ENCODE measurements at places on chromosomes 5 and 9.

- no peak for DNase-seq
Measured at GRCh38 chr9:33101104-33101951, 24.9 kb upstream of the SMU1 start.

GRCh38 chr5:95615164-95615467, 4.8 kb upstream of the GPR150 start:
- DNase-seq = no peak

GRCh38 chr9:95776176-95776575, 99.3 kb upstream of the ERCC6L2 start:
- no peak for DNase-seq

- no peak for DNase-seq
Measured at GRCh38 chr5:62093976-62094375, 212.0 kb upstream of the KIF2A start.

DNA sequence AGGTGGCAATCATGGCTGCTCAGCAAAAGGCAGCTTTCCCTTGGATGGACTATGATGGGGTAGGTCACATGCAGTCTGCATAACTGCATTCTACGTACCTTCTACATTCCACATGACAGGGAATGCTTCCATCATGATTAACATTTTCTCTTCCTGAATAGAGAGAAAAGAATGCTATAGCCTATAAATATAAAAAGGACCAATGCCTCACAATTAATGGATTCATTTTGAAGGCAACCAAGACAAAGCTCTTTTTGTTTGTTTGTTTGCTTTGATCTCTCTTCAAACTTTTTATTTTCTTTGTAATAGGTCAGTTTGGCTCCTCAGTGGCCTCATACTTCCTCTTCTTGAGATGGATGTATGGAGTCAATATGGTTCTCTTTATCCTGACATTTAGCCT, 201.3 kb downstream of the ALDH1A1 start:
- no peak for DNase-seq

DNA sequence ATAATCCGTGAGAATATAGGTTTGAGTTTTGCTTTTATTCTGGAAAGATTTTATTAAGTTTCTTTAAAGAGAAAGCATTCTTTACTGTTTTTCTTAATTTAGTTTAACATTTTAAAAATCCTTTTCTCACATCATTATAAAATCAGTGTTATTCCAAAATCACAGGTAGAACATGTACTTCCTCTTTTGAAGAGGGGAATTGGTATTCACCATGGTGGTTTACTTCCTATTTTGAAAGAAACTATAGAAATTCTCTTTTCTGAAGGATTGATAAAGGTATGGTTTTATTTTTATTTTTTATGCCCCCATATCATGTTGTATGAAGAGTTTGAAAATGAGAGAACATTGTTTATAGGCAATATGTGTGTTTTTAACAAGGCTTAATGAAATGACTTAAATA, 43.0 kb downstream of the MTREX start:
- no peak for DNase-seq

GRCh38 chr5:166566725-166567124, 1724.7 kb upstream of the WWC1 start:
- no peak for DNase-seq

- no peak for DNase-seq
Measured at GRCh38 chr9:129550199-129550839, 70.6 kb downstream of the C9orf50 start.

DNA sequence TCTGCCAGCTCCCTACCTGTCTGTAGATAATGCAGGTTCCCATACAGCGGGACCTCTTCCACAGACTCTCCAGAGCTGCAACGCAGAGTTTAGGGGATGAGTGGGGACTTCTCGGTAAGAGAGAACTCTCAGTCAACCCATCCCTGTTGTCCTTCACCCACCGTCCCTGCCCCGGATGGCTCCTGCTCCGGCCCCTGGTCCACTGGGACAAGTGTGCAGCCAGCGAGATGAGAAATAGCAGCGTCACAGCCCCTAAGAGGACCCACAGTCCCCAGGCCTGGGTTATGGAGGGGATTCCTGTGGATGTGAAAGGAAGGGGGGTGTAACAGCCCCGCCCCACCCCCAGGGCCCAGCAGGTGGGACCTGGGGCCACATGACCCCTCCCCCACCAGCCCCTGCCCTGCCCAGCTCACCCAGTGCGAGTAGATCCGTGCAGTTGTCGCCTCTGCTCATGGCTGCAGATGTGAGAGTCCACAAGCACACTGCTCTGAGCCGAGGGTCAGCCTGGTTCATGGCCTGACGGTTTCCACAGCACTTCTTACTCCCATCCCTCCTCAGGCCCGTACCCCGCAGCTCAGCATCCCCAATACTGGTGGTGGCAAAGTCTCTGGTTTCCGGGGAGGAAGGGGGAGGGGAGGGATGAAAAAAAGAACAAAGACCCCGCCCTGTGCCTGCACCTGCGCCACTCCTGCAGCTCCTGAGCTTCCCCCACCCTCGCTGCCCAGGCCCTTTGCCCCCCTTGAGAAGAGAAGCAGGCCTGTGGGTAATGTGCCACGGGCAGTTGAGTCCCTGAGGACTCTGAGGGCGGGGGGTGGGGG, at the start of gene SIT1:
Gene SIT1 (minus strand): TSS at position 591 of the 818 bp plus-strand sequence. CDS start 78 bp downstream, at position 513.
- no peak for DNase-seq

DNA sequence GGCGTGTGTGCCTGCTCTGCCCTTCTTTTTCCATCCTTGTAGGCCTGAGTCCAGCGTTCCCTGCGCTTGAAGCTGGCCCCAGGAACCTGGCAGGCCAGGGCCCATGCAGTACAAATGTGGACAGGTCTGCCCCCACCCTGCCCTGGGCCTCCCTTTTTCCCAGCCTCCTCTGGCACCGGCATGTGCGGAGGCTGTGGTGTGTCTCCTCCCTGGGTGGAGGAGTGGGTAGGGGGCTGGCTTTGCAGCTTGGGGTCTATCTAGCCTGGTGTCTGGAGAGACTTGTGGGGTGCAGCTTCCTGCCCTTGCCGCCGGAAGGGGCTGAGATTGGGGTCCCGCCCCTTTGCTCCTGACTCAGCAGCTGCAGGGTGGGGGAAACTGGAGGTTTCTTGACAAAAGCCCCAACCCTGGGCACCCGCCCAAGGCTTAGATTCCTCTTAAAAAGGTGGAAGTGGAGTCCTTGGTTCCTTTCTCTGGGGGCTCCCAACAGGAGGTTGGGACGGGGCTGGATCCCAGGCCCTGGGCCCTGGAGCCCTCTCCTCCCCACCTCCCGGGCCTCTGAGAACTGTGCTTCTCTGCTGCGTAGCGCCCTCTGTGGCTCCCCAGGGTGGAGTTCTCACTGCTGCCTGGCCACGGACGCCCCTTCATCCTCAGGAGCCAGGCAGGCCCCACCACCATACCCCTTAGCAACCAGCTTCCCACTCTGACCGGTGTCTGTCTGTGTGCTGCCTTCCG, 18.0 kb downstream of the RXRA start:
- no peak for DNase-seq

DNA sequence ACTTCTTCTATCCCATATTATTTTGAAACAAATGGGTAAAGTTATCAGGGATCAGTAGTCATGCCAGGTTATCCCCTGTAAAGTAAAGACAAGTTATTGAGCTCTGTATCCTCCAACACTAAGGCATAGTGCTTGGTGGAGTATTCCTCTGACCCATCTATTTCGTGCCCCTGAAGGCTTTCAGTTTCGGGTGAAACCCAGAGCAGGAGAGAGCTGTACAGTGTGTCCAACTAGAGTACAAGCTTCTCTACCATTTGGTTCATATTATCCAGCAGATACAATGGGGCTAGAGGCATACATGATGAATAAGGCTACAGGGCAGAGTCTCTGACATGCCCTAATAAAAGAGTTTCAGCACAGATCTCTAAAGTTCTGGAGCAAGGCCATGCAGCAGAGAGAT, 3.2 kb upstream of the SLC22A4 start:
- DNase-seq = no peak

DNA sequence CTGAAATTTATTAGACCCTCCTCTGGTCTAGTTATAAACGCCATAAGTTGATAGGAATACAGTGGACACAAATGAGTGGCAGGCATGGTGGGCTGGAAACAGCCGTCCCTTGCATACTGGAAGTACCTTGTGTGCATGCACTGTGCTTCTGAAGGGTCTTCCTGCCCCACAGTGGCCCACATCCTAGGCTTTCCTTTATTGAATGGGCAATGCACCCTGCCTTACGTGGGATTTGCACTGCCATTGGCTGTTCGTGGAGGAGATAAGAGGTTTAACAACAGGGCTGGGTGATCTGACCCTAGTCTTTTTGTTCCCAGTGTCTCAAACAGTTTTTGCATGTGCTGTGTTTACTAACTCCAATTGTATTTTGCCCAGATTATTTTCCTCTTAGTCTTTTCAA, 480.8 kb downstream of the GADD45G start:
- DNase-seq = no peak

DNA sequence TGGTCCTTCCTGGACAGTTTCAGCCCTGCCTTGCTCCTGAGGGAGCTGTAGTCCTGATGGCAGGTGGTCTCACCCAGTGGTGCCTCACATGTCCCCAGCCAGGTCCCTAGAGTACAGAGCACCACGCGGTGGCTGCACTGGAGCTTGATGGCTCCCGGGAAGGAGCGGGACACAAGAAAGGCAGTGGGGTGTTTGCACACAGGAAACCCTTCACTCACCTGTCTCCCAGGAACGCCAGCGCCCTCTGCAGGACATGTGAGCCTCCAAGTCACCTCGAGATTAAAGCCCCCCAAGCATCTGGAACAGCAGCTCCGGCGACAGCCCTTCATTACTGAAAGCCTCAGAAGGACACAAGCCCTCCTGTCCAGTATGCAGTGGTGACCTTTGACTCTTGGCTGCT, 19.9 kb upstream of the TMEM250 start:
- no peak for DNase-seq

GRCh38 chr5:169826618-169827017, 153.7 kb downstream of the INSYN2B start:
- no peak for DNase-seq

DNA sequence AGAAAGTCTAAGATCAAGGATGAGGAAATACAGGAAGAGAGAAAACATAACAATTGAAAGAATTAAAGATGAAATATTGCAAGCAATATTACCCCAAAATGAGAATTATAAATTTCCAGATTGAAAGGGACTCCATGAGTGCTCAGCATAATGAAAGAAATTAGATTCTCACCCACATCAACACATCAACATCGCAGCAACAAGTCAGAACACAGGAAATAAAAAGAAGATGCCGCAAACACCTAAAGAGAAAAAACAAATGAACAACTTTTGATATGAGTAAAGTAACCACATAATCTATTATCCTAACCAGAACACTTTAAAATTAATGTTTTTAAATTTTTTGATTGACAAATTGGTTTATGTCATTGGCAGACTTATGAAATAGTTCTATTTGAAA, 318.3 kb upstream of the PTGER4 start:
- no peak for DNase-seq

- DNase-seq = no peak
Measured at GRCh38 chr9:84593352-84593751, 76.2 kb upstream of the NTRK2 start.

GRCh38 chr5:149381986-149382338, 2.9 kb upstream of the IL17B start:
- peak; percentile 59 for DNase-seq

DNA sequence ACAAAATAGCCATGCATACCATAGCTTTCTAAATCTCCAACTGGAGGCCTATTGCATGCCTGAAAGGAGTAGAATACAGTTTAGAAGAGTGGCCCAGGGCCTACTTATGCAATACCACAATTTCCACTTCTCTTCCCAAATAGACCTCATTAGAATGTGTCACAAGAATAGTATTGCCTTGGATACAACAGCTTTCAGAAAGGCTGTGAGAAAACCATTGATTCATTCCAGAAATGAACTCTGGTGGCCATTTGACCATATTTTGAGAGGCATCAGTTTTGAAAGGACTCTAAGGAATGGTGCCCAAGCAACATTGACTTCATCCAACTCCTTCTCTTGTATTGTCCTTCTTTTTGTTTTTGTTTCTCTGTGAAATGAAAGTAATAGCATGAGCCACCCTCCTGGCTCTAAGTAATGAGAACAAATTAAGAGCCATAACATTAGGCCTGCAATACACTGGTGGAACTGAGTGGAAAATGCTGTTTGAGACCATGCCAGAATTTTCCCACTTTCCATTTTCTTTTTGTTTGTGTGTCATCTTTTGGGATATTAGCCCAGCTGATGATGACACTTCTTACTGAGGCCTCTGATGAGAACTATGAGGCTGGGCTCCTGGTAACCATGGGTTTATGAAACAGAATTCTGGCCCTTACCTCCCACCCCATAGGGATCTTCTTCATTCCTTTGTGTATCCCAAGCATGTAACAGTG, 90.2 kb downstream of the TMEM174 start:
- DNase-seq = no peak

- no peak for DNase-seq
Measured at GRCh38 chr9:134662143-134662876, 20.7 kb downstream of the COL5A1 start.

- DNase-seq = no peak
Measured at GRCh38 chr5:132425009-132425937, 55.8 kb downstream of the SLC22A5 start.
